ENCODE measurements at places on chromosomes 12 and 14. TPM values are rescaled to one million over a fixed set of nuclear protein-coding genes. Genes with fewer than 3 reads are reported as not detected.

GRCh38 chr12:41339784-41340183 lies 151.7 kb downstream of the PDZRN4 start:
- no peak for DNase-seq

Gene ENDOU
- not detected for total RNA-seq

DNA sequence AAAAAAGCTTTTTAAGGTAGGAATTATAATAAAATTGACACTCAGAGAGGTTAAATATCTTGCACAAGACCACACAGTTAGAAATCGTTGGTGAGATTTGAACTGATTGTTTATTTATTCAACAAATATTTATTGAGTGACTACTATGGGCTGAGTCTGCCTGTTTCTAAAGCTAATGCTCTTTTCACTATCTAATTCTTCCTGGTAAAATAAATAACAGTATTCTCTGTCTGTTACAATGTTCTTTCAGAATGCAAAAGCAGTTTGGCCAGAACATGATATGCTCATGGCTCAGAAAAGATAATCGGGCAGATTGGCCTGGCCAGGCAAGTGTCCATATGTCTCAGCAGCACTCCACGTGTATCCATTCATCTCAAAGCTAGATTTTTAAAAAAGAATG lies 82.0 kb downstream of the BTG1 start:
- DNase-seq, result no peak

Gene ABCC9
- total RNA-seq, result 0.04 TPM

DNA sequence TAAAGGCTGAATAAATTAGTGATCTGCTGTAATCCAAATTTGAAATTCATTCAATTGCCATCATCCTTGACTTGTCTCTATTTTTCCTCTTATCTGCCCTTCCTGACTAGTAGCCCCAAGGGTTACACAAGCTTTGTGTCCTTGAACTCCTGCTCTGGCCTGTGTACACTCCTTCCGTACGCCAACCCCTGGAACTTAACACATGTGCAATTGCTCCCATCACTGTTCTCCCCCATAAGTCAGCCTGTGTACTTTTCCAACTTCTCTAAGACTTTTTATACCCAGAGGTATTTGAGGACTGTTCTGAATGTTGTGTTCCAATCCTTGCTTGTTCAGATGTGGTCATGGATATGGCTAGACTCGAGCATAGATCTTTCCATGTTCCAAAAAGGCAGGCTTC lies 171.1 kb upstream of the G2E3 start:
- DNase-seq, result no peak

Gene NGB
- 1.0 TPM for total RNA-seq

DNA sequence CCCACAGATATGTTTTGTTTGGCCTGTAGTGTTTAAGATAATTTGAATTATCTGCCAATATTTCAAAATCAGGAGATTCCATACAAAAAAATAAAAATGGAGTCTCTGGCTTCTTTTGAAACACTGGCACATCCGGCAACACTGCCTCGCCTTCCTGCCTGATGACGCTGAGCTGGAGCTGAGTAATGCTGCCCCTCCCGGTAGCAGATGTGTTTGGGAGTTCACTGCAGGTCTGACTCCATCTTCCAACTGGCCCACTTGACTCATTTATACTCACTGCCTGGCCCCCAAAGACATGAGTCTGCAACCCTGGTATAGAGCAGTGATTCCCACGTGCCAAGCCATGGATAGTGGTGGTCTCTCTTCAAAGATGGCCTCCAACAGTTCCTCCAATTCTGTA lies 7.4 kb downstream of the CIT start:
- DNase-seq, result no peak

Gene PPP1R3E
- total RNA-seq, result 2.3 TPM

Gene FGF6
- not detected for total RNA-seq

GRCh38 chr12:132281038-132281437 lies 48.4 kb downstream of the GALNT9 start:
- no peak for DNase-seq

Gene SLC8B1
- 13.4 TPM for total RNA-seq

Measured in GM23338 (cell line).